ENCODE measurements at places on chromosomes 4 and X.

DNA sequence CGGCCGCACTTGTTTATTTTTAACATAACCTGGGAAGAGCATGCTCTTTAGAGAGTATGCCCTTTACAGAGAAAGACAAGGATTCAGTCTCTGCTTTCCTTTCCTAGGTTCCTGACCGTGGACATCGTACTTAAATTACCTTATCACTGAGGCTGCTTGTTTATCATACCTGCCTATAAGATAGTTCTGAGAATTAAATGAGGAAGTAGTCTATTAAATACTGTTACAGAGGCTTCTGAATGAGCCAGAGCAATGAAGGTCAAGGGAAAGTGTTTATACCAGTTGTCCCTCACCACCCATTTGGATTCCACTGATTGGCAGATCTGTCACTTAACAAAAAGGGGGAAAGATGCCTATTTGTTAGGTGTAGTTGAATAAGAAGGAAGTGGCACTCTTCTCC is 10.0 kb downstream of the TXLNG start:
- no peak for DNase-seq

DNA sequence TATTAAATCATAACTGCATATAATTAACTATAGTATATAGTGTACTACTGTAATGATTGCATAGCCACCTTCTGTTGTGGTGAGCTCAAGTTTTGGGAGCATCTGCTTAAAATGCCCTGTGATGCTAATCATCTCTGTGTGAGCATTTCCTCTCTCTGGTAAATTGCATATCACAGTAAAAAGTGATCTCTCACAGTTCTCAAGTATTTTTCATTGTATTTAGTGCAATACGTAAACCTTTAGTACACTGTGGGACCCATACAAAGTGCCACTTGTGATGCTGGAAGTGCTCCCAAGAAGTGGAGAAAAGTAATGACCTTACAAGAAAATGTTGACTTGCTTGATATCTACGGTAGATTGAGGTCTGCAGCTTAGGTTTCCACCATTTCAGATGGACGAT is 82.0 kb downstream of the WWC2 start:
- no peak for DNase-seq

DNA sequence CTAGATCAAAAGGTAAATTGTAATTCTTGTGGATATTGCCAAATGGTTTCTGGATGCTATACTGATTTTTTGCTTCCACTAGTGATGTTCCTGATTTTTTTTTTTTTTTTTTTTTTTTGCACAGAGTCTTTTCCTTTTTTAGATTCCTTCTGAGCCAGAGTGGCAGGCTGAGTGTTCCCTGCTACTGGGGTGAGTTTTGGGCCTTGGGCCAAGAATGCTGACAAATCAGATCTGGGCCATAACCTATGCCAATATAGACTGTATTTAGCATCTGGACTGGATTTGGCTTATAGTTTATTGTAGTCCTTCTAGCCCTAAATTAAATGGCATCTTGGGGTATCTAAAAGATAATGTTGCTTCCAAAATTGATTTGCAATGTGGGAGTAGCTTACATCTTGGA is 52.8 kb downstream of the REPS2 start:
- peak; percentile 1 for DNase-seq

DNA sequence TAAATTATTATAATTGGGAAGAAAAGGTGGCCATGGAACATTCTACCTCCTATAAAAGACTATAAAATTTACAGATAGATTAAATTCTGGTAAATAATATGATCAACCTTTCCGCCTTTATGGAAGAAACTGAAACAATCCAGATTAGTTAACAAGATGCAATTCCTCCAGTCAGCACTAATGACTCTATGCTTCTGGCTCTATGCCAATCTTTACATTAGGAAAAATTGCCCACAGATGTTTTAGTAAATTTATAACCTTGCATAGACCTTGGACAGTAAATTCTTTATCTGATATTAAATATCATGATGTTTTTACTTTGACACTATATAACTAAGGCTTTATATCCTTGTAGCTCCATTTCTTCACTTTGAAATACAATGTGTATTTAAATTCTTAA is 2302.5 kb downstream of the ARAP2 start:
- DNase-seq = no peak

DNA sequence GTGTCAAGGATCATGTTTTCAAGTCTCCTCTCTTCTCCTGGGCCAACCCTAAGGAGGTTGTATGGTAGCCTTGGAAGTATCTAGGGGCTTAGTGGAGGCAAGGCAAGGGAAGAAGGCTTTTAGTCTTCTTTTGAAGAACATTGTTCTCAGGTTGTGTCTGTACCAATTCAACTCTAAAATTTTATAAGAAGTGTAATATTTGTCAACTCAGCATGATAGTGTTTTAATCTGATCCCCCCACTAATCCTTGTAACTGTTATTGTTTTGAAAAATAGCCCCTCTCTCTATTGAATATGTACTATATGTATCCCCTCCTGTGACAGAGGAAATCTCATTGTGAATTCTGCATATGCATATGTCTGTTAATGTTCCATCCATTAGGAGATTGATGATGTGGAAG is 345.4 kb downstream of the CFAP299 start:
- DNase-seq = no peak

DNA sequence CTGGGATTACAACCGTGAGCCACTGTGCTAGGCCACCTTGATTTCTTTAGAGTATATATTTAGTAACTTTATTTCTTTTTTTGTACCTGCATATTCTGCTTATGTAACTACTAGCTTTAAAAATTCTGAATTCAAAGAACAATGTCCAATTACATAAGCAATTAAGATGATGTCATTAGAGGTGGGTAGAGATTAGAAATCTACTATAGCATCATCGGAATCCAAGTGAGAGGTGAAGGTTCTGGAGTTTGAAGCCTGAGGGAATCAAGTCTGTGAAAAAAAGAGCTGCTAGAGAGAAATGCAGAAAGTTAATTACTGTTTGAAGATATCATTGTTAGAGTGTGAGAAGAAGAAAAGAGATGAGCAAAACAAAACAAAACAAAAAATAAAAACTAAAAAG is 79.0 kb upstream of the ENPEP start:
- no peak for DNase-seq

DNA sequence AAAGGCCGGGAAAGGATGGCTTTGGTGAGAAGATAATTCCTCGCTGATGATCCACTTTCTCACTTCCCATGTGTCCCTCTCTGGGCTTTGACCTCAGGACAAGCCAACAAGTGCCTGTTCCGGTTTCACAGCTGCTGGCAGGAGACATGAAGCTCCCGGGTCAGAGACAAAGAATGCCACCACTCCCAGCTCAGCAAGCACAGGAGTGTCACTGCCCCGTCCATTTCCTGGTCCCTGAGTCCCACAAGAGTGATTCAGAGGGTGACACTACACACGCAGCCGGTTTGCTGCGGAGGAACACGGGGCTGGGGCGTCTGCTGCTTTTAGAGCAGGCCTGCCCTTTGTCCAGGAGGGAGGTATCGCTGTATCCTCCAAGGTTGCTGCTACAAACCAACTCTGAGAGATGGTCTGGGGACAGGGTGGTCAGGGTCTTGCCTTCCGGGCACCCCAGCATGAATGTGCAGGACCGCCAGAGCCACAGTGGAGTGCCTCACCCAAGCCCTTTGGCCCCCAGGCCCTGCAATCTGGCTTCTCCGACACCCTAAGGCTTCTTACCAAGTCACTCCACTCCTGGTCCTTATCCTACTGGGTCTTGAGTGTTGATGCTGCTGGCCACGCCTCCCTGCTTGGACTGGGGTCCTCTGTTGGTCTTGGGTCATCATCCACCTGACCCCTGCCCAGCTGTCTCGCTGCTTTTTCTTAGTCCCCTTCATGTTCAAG is 49.5 kb downstream of the CPZ start:
- DNase-seq = no peak

- no peak for DNase-seq
These were observed 1005.8 kb downstream of the PCDH18 start for GRCh38 chr4:136526517-136526916.

DNA sequence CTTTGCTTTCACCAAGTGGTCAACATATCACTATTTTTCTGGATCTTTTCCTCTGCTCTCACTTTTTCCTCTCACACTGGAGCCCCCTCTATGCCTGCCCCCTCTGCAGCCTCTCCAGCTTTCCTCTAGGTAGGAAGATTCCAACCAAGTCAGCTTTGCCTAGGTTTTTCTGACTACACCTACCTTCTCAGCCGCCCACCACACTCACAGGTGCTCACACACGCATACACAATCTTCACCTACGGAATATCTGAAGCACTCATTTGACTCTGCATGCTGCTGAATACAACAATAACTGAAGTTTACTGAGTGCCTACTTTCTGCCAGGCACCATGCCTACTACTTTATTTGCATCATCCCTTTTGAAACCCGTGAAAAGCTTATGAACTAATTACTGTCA is 328.0 kb downstream of the PPP3CA start:
- no peak for DNase-seq

DNA sequence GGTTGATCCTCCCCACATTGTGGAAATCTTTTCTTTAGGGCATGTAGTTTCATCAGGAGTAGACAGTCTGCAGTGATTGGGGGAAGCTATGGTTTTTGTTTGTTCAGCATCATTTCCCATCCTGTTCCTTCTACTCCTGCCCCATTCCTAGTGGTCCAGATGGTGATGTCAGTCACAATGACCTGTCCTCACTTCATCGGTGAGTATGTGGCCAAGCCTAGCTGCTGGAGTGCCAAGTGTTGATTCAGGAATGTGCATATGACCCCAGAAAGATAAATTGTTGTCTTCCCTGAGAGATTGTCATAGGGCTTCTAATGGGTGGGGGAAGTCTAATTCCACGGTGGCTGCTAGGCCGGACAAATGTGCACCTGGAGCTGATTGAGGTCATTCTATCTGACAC is 130.6 kb upstream of the FAT1 start:
- DNase-seq = peak; percentile 60

DNA sequence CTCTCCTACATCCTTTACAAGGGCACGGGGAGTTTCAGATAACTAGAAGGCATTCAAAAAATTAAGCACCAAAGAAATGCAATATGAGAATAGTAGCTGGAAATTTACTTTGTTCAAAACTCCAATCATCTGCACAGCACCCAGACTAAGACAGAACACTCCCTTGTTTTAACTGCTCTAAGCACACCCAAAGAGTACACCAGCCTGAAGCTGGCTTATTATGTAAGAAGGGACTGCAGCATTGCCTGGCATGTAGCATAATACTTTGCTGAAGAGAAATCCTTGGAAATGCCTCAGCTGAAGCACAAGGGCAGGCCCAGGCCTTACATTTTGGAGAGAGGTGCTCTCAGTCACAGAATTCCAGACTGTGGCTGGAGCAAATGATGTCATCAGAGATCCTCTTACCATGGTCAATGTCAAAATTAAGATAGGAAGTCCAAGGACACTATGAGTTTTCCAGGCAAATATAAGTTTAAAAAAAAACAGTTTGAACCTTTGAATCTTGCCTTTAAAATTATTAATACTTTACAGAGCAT is 14.8 kb downstream of the ARHGEF6 start:
- DNase-seq = peak; percentile 19

All from EH (cell line).